ENCODE measurements at places on chromosomes 3 and 15.

DNA sequence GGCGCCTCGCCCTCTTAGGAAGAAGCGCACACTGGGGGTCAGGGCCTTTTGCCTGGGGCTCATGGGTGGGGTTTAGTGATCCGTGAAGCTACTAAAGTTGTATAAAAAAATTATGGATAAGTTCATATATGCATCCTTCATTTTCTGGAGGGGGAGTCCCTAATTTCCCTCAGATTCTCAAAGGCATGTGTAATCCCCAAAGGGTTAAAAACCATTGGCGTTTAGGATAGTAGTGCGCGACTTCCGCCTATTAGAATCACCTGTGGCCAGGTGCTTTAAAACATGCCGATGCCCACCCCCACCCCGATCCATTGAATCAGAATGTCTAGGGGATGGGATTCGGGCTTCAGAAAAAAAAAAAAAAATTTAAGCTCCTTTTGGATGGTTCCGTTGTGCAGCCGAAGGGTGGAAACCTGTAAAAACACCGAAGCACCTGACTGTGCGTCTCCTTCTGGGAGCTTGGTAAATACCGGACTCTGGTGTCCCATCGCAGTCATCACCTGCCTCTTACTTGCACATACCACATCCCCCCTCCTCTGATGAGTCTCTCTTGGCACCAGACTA lies 570 bp downstream of the APH1B start:
- DNase-seq: no peak

- DNase-seq: no peak
Observed at GRCh38 chr3:159910991-159911663, 77.5 kb upstream of the IL12A start.

- DNase-seq: no peak
Observed at GRCh38 chr3:114519415-114519814, 225.6 kb downstream of the TIGIT start.

DNA sequence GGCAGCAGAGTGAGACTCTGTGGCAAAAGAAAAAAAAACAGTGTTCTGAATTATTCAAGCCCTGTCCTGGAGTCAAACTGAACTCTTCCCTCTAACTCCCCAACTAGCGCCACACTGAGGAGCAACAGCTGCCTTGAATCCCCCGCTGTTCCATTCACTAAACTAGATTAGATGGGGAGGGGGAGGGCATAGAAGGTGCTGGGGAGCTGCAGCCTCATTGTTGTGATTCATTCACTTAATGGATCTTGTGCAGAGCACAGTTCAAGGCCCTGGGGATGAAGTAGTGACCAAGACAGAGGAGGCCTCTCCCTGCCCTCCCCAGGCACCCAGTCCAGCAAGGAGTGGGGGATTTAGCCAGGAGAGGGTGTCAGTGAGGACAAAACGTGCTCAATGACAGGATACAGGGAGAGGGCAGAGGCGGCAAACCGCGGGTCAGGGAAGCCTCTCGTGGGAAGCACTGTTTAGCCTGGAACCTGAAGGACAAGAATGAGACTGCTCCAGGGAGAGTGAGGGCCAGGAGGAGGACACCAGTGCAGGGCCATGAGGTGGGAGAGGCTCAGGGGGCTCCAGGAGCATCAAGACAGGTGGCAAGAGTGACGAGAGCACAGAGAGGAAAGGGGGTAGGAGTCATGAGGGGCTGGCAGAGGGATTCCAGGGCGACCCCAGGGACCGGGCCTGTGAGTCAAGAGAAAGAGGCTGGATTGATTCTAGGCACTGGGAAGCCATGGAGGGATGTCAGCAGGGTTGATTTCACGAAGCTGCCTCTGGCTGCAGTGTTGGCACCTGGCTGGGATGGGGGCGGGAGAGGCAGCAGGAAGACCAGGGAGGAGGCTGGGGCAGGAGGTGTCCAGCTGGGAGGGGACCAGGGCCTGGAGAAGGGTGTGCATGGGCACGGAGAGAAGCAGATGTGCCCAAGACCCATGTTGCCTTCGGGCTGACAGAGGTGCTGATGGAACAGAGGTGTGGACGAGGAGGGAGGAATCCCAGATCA lies 31.4 kb downstream of the ALS2CL start:
- DNase-seq: no peak

DNA sequence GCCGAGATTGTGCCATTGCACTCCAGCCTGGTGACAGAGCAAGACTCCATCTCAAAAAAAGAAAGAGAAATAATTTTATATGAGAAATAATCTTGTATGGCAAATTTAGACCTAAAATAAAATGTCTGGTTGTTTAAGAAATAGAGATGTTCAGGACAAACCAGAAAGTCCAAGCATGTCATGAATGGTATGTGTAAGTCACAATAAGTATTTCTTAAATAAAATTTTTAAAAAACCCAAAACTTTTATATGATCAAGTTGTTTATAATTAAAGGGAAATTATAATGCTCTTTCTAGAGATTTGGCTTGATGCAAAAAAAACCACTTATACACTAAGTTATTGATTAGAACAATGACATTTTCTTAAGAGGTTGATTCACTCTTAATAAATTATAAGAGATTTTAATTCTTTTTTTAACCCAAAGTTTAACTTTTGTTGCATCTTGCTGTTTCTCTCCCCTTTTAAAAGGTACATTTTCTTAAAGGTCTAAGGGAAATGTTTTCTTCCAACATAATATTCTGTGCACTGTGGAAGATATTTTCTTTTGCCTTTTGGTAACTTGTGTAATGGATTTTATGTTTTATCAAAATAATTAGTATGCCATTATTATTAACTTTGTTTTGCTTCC lies 105.7 kb downstream of the RTP4 start:
- no peak for DNase-seq

Data from esophagus squamous epithelium (tissue), 5 donors.